ENCODE measurements at places on chromosomes 1 and 21.

DNA sequence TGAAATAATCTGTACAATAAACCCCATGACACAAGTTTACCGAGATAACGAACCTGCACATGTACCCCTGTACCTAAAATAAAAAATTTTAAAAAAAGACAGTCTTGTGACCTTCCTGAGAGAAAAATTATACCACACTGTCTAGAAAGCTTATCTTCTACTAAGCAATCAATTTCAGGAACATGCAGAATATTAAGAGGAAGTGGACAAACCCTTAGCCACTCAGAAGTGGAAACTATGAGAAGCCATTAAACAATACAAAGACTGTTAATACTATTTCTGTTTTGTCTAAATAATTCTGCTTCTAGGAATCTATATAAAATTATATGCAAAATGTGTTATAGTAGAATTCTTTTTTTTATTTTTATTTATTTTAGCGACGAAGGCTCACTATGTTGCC is 93.9 kb downstream of the ADAMTS1 start:
- DNase-seq, result no peak

DNA sequence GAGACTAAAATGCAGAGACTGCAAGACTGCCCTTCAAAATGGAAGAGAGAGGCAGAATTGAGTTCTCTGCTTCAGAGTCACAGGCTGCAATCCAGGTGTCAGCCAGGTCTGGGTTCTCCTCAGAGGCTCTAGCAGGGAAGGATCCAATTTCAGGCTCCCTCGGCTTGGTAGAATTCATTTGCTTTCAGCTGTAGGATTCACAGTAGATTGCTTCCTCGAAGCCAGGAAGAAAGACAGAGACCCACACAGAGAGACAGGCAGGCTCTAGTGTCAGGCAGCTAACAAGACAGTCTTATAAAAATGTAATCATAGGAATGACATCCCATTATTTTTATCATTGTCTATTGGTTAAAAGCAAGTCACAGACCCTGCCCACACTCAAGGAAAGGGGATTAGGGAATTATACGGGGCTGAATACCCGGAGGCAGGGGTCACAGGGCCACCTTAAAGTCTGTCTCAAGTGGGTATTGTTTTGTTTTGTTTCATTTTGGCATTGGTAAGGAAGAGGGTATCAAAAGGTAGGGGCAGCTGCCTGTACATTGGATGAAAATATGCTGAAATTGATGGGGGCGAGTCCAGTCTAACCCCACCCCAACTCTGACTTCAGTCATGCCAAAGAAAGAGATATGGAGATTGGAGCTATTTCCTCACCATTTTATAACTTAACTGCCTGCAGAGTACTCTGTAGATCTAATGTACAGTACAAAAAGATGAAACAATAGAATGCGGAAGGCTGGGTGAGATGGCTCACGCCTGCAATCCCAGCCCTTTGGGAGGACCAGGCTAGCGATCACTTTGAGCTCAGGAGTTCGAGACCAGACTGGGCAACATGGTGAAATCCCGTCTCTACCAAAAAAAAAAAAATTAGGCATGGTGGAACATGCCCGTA is 9.5 kb upstream of the TBCE start:
- DNase-seq, result peak; percentile 10

DNA sequence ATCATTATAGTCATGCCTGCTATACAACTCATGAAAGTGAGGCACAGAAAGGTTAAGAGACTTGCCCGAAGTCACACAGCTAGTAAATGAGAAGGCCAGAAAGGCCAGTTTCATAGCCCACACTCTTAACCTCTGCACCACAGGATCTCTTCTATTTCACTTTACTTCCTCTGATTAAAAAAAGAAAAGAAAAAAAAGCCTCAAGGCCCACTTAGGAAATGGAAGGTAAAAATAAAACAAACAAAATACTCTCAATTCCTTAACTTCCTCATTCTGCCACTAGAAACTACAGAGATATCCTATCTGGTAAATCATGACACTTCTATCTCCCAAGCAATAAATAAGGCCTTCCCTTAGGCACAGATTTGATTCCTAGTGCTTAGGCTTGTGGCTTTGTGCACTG is 7.6 kb upstream of the ENAH start:
- no peak for DNase-seq

- DNase-seq, result no peak
Observed at GRCh38 chr1:111513410-111514020, 10.1 kb upstream of the ADORA3 start.

DNA sequence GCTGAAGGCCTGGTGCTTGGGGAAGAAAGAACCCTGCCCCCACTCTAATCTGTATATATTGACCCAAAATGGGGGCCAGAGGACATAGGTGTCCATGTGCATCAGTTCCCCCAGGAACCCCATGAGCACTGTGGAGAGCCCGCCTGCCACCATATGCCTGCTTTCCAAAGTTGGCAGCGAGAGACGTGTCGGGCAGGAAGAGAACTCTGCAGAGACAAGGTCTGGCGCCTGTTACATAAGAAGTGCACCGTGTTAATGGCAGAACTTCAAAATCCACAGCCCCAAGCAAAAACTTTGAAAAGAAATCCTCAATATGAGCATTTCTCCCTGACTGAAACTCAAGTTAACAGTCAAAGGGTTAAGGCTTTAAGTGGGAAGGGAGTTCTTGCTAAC is 8.0 kb downstream of the CTNNBIP1 start:
- no peak for DNase-seq

All from SK-N-DZ (cell line).